SK-MEL-5 (cell line): ENCODE measurements at places on chromosomes 16 and 17. TPM values are rescaled to one million over a fixed set of nuclear protein-coding genes. Genes with fewer than 3 reads are reported as not detected.
A peak's percentile ranks its signal among the peaks of the same experiment; 100 is the strongest.

The CCDC102A gene
- total RNA-seq = 8.9 and 10.5 TPM in 2 replicates

The CAMTA2 gene
- total RNA-seq = 4.4 and 5.6 TPM in 2 replicates

The GCGR gene
- not detected in 2 replicates for total RNA-seq

The CBFA2T3 gene
- not detected in 2 replicates for total RNA-seq

The SLFN13 gene
- total RNA-seq = not detected in 2 replicates

The ITGAD gene
- 0.13 TPM in 2 replicates for total RNA-seq

The MYCBPAP gene
- 0.32 and 1.5 TPM in 2 replicates for total RNA-seq

The EXOSC6 gene
- 32.4 and 36.4 TPM in 2 replicates for total RNA-seq

The KDM8 gene
- total RNA-seq = 2.1 and 3.1 TPM in 2 replicates

The SAT2 gene
- 49.6 and 56.3 TPM in 2 replicates for total RNA-seq

The ODAD4 gene
- 0.98 and 1.3 TPM in 2 replicates for total RNA-seq

The RGS9 gene
- total RNA-seq = 0.71 and 1.7 TPM in 2 replicates

The LONP2 gene
- total RNA-seq = 130 and 133 TPM in 2 replicates

DNA sequence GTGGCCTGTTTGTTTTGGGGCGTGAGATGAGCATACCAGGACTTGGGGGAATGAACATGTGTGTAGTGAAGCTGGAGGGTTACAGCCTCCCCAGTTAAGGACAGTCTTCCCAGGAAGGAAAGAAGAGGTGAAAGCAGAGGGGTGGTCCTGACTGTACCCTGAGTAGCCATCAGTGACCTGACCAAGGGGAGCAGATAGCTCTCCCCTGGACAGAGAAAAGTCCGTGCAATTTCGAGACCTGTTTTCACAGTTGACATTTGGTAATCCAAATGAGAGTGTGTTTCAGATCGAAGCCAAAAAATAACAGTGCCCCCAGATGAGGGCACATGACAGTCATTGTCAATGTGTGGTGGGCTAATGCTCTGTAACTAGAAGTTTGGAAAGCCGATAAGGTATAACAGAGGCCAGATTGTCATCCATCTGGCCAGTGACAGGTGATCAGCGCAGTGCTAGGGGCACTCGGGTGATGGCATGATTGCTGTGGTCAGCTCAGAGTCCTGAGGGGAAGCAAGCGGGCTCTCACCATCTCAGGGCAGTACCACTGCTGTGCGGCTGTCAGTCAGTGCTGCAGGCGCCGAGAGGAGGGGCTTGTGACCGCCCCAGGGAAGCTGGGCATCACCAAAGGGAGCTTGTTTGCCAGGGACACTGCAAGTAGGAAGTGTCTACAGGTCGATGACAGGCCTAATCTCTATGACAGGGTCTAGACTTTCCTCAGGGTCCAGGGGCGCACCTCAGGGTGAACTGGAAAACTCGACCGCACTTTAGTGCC lies 1.1 kb upstream of the NME2 start:
- peak; percentile 20 for DNase-seq

- DNase-seq = no peak
These were observed 7.1 kb downstream of the UBE2O start for GRCh38 chr17:76445697-76446448.

DNA sequence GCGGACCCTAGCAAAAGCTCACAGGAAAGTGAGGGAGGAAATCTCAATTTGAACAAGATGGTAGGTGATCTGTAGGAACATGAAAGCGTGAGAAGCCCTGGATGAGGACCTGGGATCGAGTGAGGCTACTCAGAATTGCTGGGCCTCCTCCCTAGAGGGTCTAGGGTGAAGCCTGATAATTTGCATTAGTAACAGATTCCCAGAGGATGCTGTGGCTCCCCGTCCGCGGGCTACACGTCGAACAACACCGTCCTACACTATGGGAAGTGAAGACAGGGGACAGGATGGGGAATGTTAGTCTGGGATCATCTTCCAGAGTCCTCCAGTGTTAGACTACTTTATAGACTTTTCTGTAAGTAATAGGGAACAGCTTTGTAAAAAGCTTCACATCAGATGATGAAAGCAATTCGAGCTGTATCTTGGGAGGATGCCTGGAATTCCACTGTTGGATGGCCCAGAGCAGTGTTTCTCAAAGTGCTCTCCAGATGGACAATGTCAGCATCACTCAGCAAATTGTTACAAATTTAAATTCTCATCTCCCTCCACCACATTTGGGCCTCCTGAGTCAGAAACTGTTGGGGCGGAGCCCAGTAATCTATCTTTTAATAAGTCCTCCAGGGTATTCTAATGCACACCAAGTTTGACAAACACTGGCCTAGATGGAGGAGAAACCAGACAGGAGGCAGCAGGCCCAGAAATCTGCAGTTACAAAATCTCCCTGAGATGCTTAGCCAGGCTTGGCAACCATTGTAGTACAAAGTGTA lies 6.5 kb downstream of the FNDC8 start:
- no peak for DNase-seq

- DNase-seq = no peak
These were observed 453 bp upstream of the WFIKKN1 start for GRCh38 chr16:630249-630814.

DNA sequence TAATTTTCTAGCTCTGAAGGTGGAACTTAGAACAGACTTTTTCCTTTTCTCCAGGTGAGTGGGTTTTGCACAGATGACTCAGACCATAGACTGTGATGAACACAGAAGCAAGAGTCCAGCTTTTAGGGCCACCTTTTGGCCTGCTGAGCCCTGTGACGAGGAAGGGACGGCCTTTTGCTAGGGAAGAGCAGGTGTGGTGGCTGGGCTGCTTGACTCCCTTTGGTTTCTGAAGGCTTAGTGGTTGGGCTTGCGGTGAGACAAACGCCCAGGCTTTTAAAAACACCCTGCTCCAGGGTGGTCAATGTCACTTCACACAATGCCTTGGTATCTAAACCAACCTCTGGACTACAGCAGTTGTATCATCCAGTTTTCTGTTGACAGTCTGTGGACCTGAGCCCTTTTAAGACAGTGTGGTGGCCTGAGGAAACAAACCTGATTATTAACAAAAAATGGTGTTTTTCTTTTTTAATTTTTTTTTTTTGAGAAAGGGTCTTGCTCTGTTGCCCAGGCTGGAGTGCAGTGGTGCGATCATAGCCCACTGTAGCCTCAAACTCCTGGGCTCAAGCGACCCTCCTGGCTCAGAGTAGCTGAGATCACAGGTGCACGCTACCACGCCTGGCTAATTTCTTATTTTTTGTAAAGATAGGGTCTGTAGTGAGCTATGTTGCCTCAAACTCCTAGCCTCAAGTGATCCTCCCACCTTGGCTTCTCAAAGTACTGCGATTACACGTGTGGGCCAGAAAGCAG lies 134.0 kb downstream of the SNX29 start:
- no peak for DNase-seq

DNA sequence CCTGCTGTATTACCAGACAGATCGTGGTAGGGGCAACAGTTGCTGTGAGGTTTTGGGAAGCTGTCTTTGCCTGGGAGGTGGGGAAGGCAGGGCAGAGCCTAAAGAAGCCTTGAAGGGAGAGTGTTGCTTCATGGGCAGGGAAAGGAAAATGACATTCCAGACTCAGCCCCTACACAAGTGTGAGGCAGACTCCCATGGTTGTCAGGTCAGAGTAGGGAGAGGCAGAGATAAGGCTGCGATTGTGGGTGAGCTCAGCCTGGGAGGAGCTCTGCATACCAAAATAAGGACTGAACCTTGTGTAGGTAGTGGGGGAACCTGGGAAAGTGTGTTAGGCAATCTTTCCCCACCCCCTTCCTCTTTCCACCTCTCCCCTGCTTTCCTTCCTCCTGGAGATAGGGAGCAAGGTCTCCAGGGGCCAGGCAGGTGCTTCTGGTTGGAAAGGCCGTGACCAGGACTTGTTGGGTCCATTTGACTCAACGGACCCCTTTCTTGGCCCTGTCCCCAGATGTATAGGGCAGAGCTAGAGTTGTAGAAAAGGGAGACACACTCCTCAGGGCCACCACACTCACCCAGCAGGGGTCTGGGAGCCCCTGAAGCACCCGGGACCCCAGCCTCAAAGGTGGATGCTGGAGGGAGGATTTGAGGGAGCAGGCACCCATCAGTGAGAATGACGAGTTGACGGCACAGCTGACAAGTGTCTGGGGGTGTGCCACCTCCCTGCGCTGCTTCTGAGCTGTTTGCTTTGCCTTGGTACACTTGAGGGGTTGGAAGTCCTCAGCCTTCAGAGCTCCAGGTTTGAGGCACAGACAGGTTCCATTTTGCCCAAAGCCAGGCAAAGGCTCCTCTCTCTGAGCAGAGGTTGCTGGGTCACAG lies 18.5 kb upstream of the TOB1 start:
- DNase-seq = no peak

- DNase-seq = no peak
These were observed 53.2 kb downstream of the BMERB1 start for GRCh38 chr16:15487336-15488284.

GRCh38 chr17:2064980-2065785 lies 10.3 kb downstream of the HIC1 start:
- peak; percentile 68 for DNase-seq

- no peak for DNase-seq
These were observed 67.9 kb downstream of the HIC1 start for GRCh38 chr17:2122641-2123302.

DNA sequence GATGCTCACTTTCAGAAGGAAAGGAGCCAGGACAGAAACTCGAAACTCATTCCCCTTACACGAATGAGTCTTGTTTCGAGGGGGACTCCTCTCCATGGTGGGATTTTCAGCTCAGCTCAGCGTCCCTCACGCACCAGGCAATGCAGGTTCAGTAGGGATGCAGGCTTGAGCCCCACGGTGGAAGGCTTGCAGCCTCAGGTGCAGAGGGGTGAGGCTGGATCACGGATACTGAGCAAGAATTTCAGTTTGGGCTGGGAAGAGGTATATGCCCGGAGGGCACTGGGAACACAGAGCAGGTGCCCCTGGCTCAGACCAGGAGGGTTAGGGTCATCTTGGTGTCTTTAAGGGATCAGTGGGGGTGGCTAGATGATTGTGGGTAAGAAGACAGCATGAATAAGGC lies 344.9 kb upstream of the TNRC6C start:
- no peak for DNase-seq

GRCh38 chr16:31149894-31150890 lies at the start of gene PRSS36:
Gene PRSS36, minus strand, starts transcription at chr16:31150066. Its CDS starts 31 bp downstream, at chr16:31150035.
- DNase-seq = no peak

DNA sequence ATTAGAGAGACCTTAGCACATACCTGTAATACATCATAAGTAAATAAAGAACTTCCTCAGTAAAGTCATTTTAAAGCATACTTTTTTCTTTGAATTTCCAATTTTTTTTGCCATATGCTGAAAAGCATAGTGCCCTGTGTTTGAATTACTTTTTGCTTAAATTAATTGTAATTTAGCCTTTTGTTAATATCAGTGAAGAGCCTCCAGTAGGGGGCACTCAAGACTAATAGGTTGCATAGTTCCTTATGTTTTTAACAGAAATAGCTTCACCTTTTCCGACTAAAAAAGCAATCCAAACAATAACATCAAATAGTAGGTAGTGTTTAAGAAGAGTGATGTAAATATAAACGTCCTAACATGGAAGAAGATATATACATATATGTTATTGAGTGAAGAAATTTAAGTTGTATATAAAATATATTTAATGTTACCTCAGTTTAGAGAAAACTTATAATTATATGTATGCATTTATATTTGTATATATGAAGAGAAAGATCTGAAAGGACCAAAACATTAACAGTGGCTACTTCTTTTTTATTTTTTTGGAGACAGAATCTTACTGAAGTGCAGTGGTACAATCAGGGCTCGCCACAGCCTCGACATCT lies 18.6 kb downstream of the RAD51C start:
- DNase-seq = peak; percentile 87

- no peak for DNase-seq
These were observed 182.5 kb downstream of the ZNF18 start for GRCh38 chr17:11814655-11815262.

- peak; percentile 41 for DNase-seq
These were observed 11.7 kb upstream of the CPPED1 start for GRCh38 chr16:12815361-12815760.

DNA sequence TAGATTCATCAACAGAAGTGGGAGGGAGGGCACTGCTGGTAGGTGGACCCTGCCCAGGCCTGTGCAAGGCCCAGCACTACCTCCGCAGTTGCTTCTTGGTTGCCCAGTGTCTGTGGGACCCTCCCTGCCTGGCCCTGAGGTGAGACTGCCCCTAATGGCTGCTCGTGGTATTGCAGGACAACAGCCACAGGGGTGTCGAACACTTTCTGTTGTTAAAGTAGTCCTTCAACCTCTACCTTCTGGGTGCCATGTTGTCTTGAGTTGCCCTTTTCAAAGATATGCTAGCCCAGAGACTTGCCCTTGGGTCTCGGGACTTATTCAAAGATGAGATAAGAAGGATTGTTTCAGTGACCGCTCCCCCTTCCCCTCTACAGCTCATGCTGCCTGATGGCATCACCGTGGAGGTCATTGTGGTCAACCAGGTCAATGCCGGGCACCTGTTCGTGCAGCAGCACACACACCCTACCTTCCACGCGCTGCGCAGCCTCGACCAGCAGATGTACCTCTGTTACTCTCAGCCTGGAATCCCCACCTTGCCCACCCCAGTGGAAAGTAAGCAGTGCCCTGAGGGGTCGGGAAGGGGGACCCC lies 29.1 kb downstream of the AKAP1 start:
- DNase-seq = peak; percentile 73

DNA sequence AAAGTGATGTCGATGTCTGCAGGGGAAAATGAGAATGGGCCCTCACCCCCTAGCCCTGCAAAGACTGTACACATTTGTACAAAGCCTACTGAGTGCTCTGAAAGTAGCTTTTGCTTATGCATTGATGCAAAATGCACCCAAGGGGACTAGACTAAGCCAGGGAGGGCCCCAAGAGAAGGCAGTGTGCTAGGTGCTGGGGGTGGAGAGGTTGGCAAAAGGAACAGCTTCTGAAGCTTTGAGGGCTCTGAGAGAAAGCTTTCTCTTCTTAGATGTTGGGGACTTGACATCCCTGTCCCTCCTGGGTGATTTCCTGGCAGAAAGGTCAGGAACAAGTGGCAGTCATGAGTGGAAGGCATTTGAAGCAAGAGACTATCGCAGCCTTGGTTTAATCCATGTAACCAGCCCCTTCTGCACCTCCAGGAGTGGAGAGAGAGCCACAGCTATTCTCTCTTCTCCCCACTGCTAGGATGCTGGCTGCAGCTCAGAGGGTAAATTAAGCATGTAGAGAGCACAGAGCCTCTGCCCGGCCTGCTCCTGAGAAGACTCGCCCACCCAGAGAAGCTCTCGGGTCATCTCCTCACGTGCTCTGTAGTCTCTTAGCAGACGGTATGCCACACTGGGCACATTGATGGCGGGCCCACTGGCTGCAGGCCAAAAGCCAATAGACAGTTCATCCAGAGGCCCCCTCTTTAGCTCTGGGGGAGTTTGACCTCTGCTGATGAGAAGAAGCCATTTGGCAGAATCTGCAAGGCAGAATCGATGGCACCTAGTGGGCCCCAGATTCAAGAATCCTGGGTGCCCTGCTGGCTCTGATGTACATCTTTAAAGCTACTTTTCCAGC lies 221.4 kb downstream of the MSI2 start:
- DNase-seq = no peak
